Activated naive CD8-positive, alpha-beta T cell treated with anti-CD3 and anti-CD28 coated beads, Interleukin-2, amount 50 U/mL, for 24 hours (primary cell): ENCODE measurements at places on chromosomes 3 and 15.

- H3K27me3 ChIP-seq: no peaks in the 10 kb centered on the region
- H3K4me1 ChIP-seq: no peaks in the 10 kb centered on the region
- DNase-seq: no peak
- H3K36me3 ChIP-seq: no peaks in the 10 kb centered on the region
- no peak overlapping the region for H3K4me3 ChIP-seq
- no peak overlapping the region for H3K27ac ChIP-seq
Measured at GRCh38 chr3:74465715-74466410, 148.6 kb downstream of the CNTN3 start.

GRCh38 chr3:96986241-96986640 is 171.8 kb downstream of the EPHA6 start:
- H3K4me1 ChIP-seq: no peaks in the 10 kb centered on the region
- H3K4me3 ChIP-seq: no peak overlapping the region
- no peaks in the 10 kb centered on the region for H3K36me3 ChIP-seq
- no peaks in the 10 kb centered on the region for H3K27me3 ChIP-seq
- no peak for DNase-seq

- no peaks in the 10 kb centered on the region for H3K36me3 ChIP-seq
- no peak overlapping the region for H3K4me3 ChIP-seq
Measured at GRCh38 chr15:39246523-39246922, 334.4 kb upstream of the THBS1 start.

DNA sequence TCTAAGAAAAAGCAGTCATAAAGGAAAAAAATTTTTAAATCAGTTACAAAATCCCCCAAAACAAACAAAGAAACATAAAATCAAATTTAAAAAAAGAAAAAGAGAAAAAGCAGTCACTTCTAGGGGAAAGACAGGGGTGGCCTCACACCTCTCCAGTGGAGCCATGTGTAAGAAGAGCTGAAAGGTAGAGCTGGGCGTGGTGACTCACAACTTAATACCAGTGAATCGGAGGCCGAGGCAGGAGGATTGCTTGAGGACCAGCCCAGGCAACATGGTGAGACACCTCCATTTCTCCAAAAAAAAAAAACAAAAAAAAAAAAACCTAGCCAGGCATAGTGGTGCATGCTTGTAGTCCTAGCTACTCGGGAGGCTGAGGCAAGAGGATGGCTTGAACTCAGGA is 14.7 kb downstream of the MESD start:
- H3K4me3 ChIP-seq: no peak overlapping the region
- H3K27ac ChIP-seq: no peak overlapping the region
- peaks cover 49% of the 10 kb centered on the region for H3K4me1 ChIP-seq
- peaks cover 31% of the 10 kb centered on the region for H3K36me3 ChIP-seq
- no peak for DNase-seq

GRCh38 chr3:187744169-187745151 is 808 bp downstream of the BCL6 start:
- no peaks in the 10 kb centered on the region for H3K27me3 ChIP-seq
- H3K36me3 ChIP-seq: peaks cover 5% of the 10 kb centered on the region
- H3K4me3 ChIP-seq: peak overlapping the region; percentile 95
- H3K27ac ChIP-seq: peak overlapping the region; percentile 100

DNA sequence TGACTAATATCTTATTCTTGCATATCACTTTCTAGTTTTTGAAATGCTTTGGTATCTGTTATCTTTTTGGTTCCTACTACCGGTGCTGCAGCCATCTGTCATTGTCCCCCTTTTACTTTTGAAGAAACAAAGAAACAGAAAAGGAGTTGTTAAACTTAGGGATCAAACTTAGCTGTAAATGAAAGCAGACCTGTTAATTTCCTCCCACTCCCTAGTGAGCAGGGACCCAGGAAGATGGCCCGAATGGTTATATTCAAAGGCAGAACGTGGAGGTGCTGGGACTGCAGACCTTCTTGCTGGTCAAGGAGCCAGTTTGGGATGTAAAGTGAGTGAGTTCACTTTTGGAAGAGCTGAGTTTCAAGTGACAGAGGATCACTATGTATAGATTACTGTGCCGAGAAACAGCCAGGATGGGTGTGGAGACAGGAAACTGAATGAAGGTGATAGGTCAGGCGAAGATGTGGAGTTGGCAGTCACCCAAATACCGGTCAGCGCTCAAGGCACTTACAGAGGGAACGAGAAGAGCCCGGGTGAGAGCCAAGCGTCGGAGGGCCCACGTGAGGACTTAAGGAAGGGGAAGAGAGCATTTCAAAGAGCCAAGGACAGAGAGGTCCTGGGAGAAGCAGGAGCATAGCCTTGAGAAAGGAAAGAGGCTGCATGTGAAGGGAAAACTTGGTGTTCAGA is 20.1 kb downstream of the KBTBD8 start:
- H3K27ac ChIP-seq: peak overlapping the region; percentile 53
- DNase-seq: no peak
- no peak overlapping the region for H3K4me3 ChIP-seq
- H3K27me3 ChIP-seq: no peaks in the 10 kb centered on the region

DNA sequence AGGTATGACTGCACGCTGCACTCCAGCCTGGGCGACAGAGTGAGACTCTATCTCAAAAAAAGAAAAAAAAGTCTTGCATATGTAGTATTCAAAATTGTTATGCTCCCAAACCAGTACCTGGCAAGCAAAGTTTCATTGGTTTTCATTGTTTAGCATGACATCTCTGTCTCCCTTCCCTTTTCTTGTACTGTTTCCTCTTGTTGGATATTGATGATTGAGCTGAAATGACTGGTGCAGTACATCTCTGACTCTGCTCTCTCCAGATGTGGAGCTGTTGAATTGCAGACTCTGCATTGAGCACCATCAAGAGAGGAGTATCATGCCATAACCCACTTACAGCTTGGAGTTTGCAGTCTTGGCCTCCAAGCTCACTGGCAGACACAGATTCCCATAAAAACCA is 77.2 kb downstream of the FAM81A start:
- no peak for DNase-seq
- H3K27me3 ChIP-seq: no peaks in the 10 kb centered on the region
- no peak overlapping the region for H3K4me3 ChIP-seq
- no peak overlapping the region for H3K27ac ChIP-seq

GRCh38 chr15:48861813-48862431 is 16.0 kb upstream of the EID1 start:
- H3K36me3 ChIP-seq: no peaks in the 10 kb centered on the region
- peaks cover 3% of the 10 kb centered on the region for H3K27me3 ChIP-seq
- DNase-seq: peak; percentile 32
- no peak overlapping the region for H3K4me3 ChIP-seq
- H3K4me1 ChIP-seq: peaks cover 18% of the 10 kb centered on the region

GRCh38 chr3:159928071-159928491 is 60.6 kb upstream of the IL12A start:
- no peak for DNase-seq
- H3K4me3 ChIP-seq: no peak overlapping the region
- peaks cover 5% of the 10 kb centered on the region for H3K4me1 ChIP-seq
- H3K27me3 ChIP-seq: no peaks in the 10 kb centered on the region
- H3K27ac ChIP-seq: no peak overlapping the region

- H3K36me3 ChIP-seq: peaks cover 31% of the 10 kb centered on the region
- DNase-seq: no peak
- no peak overlapping the region for H3K4me3 ChIP-seq
- no peaks in the 10 kb centered on the region for H3K27me3 ChIP-seq
- peak overlapping the region; percentile 35 for H3K27ac ChIP-seq
- peaks cover 8% of the 10 kb centered on the region for H3K4me1 ChIP-seq
Measured at GRCh38 chr15:85606738-85607137, 188.0 kb downstream of the KLHL25 start.

- H3K27ac ChIP-seq: no peak overlapping the region
- H3K27me3 ChIP-seq: no peaks in the 10 kb centered on the region
- no peaks in the 10 kb centered on the region for H3K36me3 ChIP-seq
- DNase-seq: no peak
- H3K4me3 ChIP-seq: no peak overlapping the region
- H3K4me1 ChIP-seq: no peaks in the 10 kb centered on the region
Measured at GRCh38 chr3:140384028-140384771, 293.7 kb upstream of the TRIM42 start.

GRCh38 chr3:172522871-172523818 is at the start of gene TNFSF10:
TNFSF10 (minus strand) TSS chr3:172523430; CDS start chr3:172523384, 46 bp downstream.
- H3K27me3 ChIP-seq: no peaks in the 10 kb centered on the region
- H3K27ac ChIP-seq: peak within 1 kb of the TSS; percentile 96
- DNase-seq: peak; percentile 68
- H3K4me1 ChIP-seq: peaks cover 52% of the 10 kb centered on the region
- peaks cover 21% of the 10 kb centered on the region for H3K36me3 ChIP-seq

GRCh38 chr15:83999396-84000135 is 236.0 kb upstream of the GOLGA6L4 start:
- no peak overlapping the region for H3K4me3 ChIP-seq
- H3K27me3 ChIP-seq: peaks cover 2% of the 10 kb centered on the region
- no peaks in the 10 kb centered on the region for H3K4me1 ChIP-seq
- H3K27ac ChIP-seq: no peak overlapping the region
- H3K36me3 ChIP-seq: no peaks in the 10 kb centered on the region
- DNase-seq: no peak

GRCh38 chr15:69265347-69265955 is 33.3 kb upstream of the PAQR5 start:
- no peaks in the 10 kb centered on the region for H3K27me3 ChIP-seq
- H3K4me1 ChIP-seq: no peaks in the 10 kb centered on the region
- H3K4me3 ChIP-seq: no peak overlapping the region
- H3K36me3 ChIP-seq: no peaks in the 10 kb centered on the region
- DNase-seq: no peak

DNA sequence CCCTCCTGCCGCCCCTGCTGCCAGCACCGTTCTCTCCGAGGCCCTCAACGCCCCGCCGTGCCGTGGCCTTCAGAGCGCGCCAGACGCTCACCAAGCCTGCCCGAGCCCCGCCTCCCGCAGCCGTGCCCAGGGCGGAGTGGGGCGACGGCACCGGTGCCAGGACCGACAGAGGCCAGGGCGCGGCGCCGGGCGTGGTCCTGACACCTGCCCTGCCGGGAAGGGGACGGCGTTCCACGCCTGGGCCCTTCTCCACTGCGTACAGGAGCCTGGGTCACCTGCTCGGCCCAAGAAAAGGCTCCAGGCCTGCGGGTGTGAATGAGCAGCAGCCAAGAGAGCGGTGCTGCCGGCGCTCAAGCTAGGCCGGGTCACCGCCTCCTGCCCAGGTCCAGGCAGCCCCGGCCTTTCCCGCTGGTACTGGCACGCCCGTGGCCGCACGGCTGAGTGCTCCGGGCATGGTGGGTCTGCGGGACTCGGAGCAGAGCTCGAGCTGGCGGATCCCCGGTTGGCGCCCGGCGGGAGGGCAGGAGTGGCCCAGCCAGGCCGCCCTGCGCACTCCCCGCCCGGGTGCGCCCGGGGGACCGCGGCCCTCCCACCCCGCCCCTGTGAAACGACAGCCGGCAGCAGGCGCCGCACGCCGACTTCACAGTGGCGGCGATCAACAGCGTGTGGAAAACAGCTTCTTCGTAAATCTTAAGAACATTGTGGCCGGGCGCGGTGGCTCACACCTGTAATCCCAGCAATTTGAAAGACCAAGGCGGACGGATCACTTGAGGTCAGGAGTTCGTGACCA is 4.2 kb downstream of the OCA2 start:
- no peaks in the 10 kb centered on the region for H3K36me3 ChIP-seq
- peak; percentile 26 for DNase-seq
- H3K4me1 ChIP-seq: peaks cover 30% of the 10 kb centered on the region
- H3K4me3 ChIP-seq: peak overlapping the region; percentile 78
- H3K27me3 ChIP-seq: peaks cover 74% of the 10 kb centered on the region

DNA sequence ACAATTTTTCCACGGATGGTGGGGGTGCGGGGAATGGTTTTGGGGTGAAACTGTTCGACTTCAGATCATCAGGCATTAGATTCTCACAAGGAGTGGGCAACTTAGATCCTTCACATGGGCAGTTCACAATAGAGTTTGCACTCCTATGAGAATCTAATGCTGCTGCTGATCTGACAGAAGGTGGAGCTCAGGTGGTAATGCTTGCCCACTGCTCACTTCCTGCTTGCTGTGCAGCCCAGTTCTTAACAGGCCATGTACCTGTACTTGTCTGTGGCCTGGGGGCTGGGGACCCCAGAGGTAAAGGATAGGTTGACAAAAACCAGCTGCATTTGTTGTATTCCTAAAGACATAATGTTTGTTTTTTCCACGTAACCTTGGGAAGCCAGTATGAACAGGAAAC is 16.0 kb downstream of the DZIP3 start:
- no peaks in the 10 kb centered on the region for H3K27me3 ChIP-seq
- peak overlapping the region; percentile 36 for H3K27ac ChIP-seq
- no peak for DNase-seq
- H3K36me3 ChIP-seq: peaks cover 4% of the 10 kb centered on the region
- H3K4me1 ChIP-seq: peaks cover 46% of the 10 kb centered on the region

GRCh38 chr15:64233299-64233698 is 70.5 kb upstream of the PPIB start:
- peaks cover 19% of the 10 kb centered on the region for H3K36me3 ChIP-seq
- no peak for DNase-seq
- H3K27ac ChIP-seq: no peak overlapping the region
- no peaks in the 10 kb centered on the region for H3K27me3 ChIP-seq
- peaks cover 54% of the 10 kb centered on the region for H3K4me1 ChIP-seq
- no peak overlapping the region for H3K4me3 ChIP-seq

GRCh38 chr3:124250053-124250452 is 258.1 kb upstream of the ROPN1 start:
- no peak overlapping the region for H3K27ac ChIP-seq
- H3K27me3 ChIP-seq: peaks cover 20% of the 10 kb centered on the region
- no peaks in the 10 kb centered on the region for H3K36me3 ChIP-seq
- H3K4me3 ChIP-seq: no peak overlapping the region
- H3K4me1 ChIP-seq: no peaks in the 10 kb centered on the region
- no peak for DNase-seq

GRCh38 chr3:134004841-134005240 is 24.9 kb downstream of the SLCO2A1 start:
- H3K4me3 ChIP-seq: no peak overlapping the region
- H3K27ac ChIP-seq: no peak overlapping the region
- H3K4me1 ChIP-seq: no peaks in the 10 kb centered on the region

DNA sequence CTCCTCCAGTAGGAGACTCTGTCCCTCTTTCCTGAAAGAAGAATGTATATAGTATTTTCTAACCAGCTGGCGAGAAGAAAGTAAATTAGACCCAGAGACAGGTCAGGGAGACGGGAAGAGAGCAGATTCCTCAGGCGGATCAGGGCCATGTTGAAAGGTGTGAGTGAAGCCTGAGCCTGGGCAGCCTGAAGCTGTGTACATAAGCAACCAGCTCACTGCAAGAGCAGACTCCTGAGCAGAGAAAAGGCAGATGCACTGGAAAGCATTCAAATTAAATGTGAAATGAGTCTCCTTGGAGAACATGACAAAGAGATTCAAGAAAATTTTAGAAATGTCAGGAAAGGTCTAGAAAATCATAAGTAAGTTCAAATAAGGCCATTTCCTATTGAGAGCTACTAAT is 165.8 kb downstream of the GOLIM4 start:
- no peaks in the 10 kb centered on the region for H3K4me1 ChIP-seq
- H3K36me3 ChIP-seq: no peaks in the 10 kb centered on the region
- H3K4me3 ChIP-seq: no peak overlapping the region

DNA sequence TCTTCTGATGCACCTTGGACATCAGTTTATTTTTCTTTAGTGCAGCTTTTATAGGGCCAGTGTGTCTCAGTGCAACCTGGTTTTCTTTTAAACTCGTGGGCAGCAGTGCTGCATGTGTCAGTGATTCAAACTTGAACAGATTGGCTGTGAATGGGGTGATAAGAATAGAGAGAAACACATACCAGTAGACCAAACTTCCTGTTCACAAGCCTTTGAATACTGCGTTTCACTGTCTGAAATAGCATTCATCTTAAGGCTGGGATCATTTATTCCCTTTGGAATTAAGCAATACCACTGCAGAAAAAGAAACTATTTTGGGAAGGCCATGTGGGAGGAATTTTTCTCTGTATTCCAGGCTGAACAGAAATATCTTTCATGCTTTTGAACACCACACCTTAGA is 51.7 kb downstream of the PHLDB2 start:
- H3K36me3 ChIP-seq: peaks cover 2% of the 10 kb centered on the region
- peaks cover 2% of the 10 kb centered on the region for H3K4me1 ChIP-seq
- no peaks in the 10 kb centered on the region for H3K27me3 ChIP-seq
- no peak overlapping the region for H3K4me3 ChIP-seq
- no peak for DNase-seq
